ENCODE measurements at places on chromosomes 12 and 14.

- no peak overlapping the region for H3K4me3 ChIP-seq
- no peaks in the 10 kb centered on the region for H3K36me3 ChIP-seq
- no peak overlapping the region for H3K27ac ChIP-seq
- H3K27me3 ChIP-seq, result no peaks in the 10 kb centered on the region
Measured at GRCh38 chr14:69811868-69812252, 14.8 kb upstream of the SLC10A1 start.

DNA sequence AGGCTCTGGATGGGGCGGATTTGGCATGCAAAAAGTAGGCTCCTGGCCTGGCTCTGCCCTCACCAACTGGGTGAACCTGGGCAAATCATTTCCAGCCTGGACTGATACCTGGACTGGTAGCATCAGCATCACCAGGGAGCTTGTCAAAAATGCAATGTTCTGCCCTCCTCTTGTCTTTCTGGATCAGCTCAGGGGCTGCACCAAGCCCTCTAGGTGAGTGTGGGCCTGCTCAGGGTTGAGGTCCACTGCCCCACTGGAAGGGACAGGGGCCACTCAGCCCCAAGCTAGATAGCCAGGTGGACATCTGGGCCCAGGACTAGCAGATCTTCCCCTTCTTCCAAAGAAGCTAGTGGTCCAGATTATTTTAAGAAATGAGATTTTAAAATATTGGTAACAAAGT is 99.6 kb downstream of the RBM19 start:
- H3K4me3 ChIP-seq, result no peak overlapping the region
- no peak for DNase-seq
- no peak overlapping the region for H3K27ac ChIP-seq
- H3K36me3 ChIP-seq, result no peaks in the 10 kb centered on the region
- H3K27me3 ChIP-seq, result no peaks in the 10 kb centered on the region

DNA sequence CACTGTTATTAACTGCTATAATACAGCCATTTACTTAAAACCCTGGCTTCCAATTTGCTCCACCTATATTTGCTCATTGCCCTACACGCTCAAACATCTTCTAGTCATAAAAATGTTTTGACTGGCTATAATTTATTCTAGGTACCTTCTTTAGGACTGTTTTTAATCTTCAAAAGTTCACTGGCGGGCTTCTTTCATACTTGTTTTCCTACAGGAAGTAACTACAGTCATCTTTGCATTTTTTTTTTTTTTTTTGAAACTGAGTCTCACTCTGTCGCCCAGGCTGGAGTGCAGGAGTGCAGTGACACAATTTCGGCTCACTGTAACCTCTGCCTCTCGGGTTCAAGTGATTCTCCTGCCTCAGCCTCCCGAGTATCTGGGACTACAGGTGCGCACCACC is 32.5 kb downstream of the MPHOSPH9 start:
- no peaks in the 10 kb centered on the region for H3K27me3 ChIP-seq
- H3K36me3 ChIP-seq, result peaks cover 58% of the 10 kb centered on the region
- no peak for DNase-seq
- no peak overlapping the region for H3K27ac ChIP-seq
- H3K4me1 ChIP-seq, result no peaks in the 10 kb centered on the region

GRCh38 chr14:94342334-94342934 is 19.3 kb upstream of the SERPINA6 start:
- peaks cover 17% of the 10 kb centered on the region for H3K4me1 ChIP-seq
- DNase-seq, result peak; percentile 97
- no peaks in the 10 kb centered on the region for H3K27me3 ChIP-seq
- H3K27ac ChIP-seq, result no peak overlapping the region
- no peak overlapping the region for H3K4me3 ChIP-seq

GRCh38 chr14:30681752-30682355 is 59.7 kb downstream of the SCFD1 start:
- no peaks in the 10 kb centered on the region for H3K4me1 ChIP-seq
- no peak overlapping the region for H3K4me3 ChIP-seq
- no peaks in the 10 kb centered on the region for H3K27me3 ChIP-seq
- H3K27ac ChIP-seq, result no peak overlapping the region
- no peak for DNase-seq
- peaks cover 5% of the 10 kb centered on the region for H3K36me3 ChIP-seq

DNA sequence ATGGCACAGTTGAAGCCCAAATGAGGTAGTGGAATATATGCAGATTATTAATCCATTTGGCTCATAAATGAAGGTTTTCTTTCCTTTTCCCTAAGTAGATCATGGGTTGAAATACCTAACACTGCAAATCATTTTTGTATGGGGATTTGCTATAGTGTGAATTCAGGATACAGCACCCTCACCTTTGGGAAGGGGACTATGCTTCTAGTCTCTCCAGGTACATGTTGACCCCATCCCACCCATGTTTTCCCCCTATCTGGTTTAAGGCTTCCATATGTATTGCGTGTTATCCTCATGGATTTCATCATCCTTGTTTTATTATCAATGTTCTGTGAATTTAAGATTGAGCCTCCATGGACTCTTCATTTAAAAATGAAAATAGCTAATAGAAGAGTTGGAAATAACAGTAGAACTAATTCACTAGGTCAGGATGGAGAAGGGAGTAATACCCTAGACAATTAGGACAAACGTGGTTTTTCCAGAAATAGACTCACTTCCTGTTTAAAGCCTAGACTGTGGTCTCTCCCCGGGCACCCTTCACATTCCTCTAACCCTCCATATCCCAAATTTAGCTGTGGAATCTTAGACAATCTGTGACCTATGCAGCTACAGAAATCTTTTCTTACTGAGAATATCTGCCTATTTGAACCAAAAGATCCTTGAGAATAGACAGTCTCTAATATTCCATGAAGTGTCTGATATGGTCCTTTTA is 56.5 kb downstream of the DAD1 start:
- no peak overlapping the region for H3K4me3 ChIP-seq
- no peaks in the 10 kb centered on the region for H3K36me3 ChIP-seq
- no peaks in the 10 kb centered on the region for H3K27me3 ChIP-seq

GRCh38 chr12:115440438-115440837 is 756.5 kb upstream of the TBX3 start:
- peak; percentile 57 for DNase-seq
- no peak overlapping the region for H3K4me3 ChIP-seq
- peaks cover 10% of the 10 kb centered on the region for H3K4me1 ChIP-seq
- no peaks in the 10 kb centered on the region for H3K36me3 ChIP-seq
- H3K27me3 ChIP-seq, result no peaks in the 10 kb centered on the region

DNA sequence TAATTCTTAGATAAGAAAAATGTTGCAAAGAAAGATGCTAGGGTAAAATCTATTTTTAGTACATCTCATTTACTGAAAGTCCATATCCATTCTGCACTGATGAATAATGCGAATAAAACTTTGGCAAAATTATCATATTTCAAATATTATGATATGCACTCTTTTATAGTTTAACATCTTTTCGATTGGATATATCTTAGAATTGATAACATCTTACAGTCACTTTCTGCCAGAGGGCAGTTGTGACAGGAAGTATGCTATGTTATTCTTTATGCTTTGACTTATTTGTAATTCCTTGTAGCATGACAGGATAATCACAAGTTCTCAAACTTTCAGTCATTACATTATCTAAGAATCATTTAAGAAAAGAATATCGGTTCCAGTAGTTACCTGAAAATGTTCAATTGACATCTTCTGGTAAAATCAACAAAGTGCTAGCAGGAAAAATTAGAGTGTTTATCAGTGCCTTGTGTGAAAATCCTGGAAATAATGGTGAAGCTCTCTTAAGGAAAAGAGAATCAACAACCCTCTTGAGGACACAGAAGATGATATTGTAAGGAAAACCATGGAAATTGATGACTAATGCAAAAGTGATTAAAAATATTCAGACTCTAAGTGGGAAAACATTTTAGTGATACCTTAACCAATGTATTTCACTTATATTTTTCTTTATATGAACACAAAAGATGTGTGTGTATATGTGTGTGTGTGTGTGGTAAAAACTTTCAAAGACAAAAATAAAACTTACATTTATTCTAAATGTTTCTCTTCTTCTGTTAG is 95.5 kb downstream of the SLC6A15 start:
- no peak for DNase-seq
- H3K4me1 ChIP-seq, result no peaks in the 10 kb centered on the region
- H3K36me3 ChIP-seq, result no peaks in the 10 kb centered on the region
- H3K27ac ChIP-seq, result no peak overlapping the region
- H3K27me3 ChIP-seq, result no peaks in the 10 kb centered on the region
- no peak overlapping the region for H3K4me3 ChIP-seq

- no peaks in the 10 kb centered on the region for H3K4me1 ChIP-seq
- no peak for DNase-seq
- H3K27me3 ChIP-seq, result no peaks in the 10 kb centered on the region
- no peaks in the 10 kb centered on the region for H3K36me3 ChIP-seq
- H3K4me3 ChIP-seq, result no peak overlapping the region
Measured at GRCh38 chr12:24020397-24021163, 71.1 kb upstream of the SOX5 start.

- no peak for DNase-seq
- no peak overlapping the region for H3K27ac ChIP-seq
- H3K36me3 ChIP-seq, result no peaks in the 10 kb centered on the region
- no peak overlapping the region for H3K4me3 ChIP-seq
- H3K27me3 ChIP-seq, result no peaks in the 10 kb centered on the region
Measured at GRCh38 chr12:94258593-94258992, 110.2 kb downstream of the PLXNC1 start.

GRCh38 chr12:3834774-3835173 is 38.4 kb downstream of the PARP11 start:
- no peaks in the 10 kb centered on the region for H3K27me3 ChIP-seq
- peaks cover 5% of the 10 kb centered on the region for H3K4me1 ChIP-seq
- H3K27ac ChIP-seq, result no peak overlapping the region
- H3K36me3 ChIP-seq, result no peaks in the 10 kb centered on the region

GRCh38 chr14:92352158-92352985 is 29.4 kb downstream of the SLC24A4 start:
- H3K27ac ChIP-seq, result no peak overlapping the region
- no peak for DNase-seq
- H3K36me3 ChIP-seq, result no peaks in the 10 kb centered on the region
- no peaks in the 10 kb centered on the region for H3K4me1 ChIP-seq

- H3K4me1 ChIP-seq, result no peaks in the 10 kb centered on the region
- H3K27ac ChIP-seq, result no peak overlapping the region
- H3K36me3 ChIP-seq, result peaks cover 7% of the 10 kb centered on the region
- no peaks in the 10 kb centered on the region for H3K27me3 ChIP-seq
- no peak overlapping the region for H3K4me3 ChIP-seq
- DNase-seq, result no peak
Measured at GRCh38 chr12:95877622-95878021, 18.9 kb downstream of the SNRPF start.

DNA sequence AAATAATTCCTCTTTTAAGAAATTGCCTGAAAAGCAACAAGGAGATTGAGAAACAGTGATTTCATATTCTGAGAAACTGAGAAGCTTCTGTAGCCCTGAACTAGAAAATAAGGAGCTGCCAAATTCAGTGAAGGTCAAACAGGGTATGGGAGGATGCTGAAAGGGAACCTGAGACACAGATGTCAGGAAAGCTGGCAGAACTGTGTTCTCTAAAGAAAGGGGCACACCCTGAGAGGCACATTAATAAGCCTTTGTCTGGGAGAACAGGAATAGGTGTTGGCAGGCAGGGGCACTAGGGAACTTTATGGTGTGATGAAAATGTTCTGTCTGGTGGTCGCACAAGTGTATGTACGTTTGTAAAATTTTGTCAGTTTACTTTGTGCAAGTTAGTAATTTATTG is 29.6 kb downstream of the VRK1 start:
- no peaks in the 10 kb centered on the region for H3K36me3 ChIP-seq
- no peaks in the 10 kb centered on the region for H3K27me3 ChIP-seq
- no peak for DNase-seq
- H3K4me1 ChIP-seq, result peaks cover 11% of the 10 kb centered on the region
- H3K4me3 ChIP-seq, result no peak overlapping the region
- no peak overlapping the region for H3K27ac ChIP-seq

DNA sequence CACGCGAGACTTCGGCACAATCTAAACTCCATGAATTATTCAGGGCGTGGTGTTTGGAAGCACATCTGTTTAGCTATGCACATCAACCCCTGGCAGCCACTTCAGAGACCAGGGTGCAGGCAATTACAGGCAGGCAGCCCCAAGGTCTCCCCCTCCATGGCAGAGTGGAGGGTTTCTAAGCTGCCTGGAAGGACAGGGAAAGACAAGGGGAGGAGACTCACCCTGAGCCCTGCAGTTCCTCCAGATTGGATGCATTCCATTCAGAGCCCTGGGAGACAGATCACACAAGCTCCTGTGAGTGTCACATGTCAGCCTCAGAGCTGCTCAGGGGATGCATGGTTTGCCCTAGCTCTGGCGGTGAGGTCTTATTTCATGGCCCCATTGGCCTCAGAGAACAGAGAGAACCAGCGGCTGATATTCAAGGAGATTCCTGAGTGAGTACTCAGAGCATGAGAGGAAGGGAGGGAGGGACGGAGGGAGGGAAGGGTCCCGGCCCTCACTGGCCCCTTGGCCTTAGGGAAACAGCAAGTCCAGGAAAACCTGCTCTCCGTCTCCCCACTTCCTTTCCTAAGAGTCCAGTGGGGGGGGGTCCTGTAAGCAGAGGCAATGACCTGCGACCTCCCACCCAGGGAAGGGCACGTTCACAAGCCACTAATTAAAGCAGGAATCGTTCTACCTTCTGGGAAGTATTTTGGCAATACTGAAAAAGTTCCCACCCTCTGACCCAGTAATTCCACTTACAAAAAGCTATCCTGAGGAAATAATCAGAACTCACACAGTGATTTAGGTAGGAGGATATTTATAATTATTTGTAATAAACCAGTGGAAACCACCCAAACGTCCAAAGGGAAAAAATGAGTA is 55.1 kb downstream of the SSH1 start:
- peaks cover 18% of the 10 kb centered on the region for H3K36me3 ChIP-seq
- peaks cover 94% of the 10 kb centered on the region for H3K4me1 ChIP-seq
- H3K27ac ChIP-seq, result peak overlapping the region; percentile 93
- peak overlapping the region; percentile 39 for H3K4me3 ChIP-seq

DNA sequence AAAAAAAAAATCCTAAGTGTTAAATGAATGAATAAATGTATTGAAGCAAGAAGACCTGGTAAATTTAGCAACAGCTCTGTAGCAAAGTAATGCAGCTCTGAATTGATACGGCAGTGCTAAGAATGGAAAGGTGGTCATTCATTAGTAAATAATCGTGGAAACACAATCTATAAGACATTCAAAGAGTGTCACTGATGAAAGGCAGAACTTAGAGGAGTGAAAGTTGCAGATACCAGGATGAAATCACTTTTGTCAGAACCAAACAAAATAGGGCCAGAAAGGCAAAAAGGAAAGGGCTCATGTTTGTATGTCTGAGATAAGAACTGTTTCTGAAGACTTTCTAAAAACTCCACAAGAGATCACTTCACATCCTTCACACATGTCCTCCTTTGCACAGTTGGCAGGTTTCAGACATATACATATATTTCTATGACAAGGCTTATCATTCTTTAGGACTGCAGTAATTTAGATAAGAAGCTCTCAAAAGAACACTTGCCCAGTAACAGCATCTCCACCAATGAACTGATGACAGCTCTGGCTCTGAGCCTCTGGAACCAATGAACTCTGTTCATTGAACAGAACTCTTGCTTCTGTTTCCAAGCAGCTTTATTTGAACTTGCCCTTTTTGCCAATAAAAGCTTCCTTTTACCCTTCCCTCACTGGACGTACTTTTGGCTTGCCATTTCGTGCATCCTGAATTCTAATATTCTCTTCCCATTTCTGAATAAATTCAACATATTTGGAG is 4.2 kb upstream of the LRR1 start:
- H3K27ac ChIP-seq, result no peak overlapping the region
- no peak for DNase-seq
- no peaks in the 10 kb centered on the region for H3K27me3 ChIP-seq

GRCh38 chr12:56358836-56359532 is 923 bp downstream of the STAT2 start:
- peak overlapping the region; percentile 91 for H3K27ac ChIP-seq
- no peaks in the 10 kb centered on the region for H3K27me3 ChIP-seq
- H3K4me1 ChIP-seq, result peaks cover 27% of the 10 kb centered on the region
- DNase-seq, result no peak
- H3K36me3 ChIP-seq, result peaks cover 20% of the 10 kb centered on the region
